Activated naive CD4-positive, alpha-beta T cell treated with anti-CD3 and anti-CD28 coated beads for 36 hours (primary cell): ENCODE measurements at places on chromosomes 6 and 20. TPM values are rescaled to one million over a fixed set of nuclear protein-coding genes. Genes with fewer than 3 reads are reported as not detected.

GRCh38 chr6:112016320-112016719 lies 37.6 kb upstream of the CCN6 start:
- peak; percentile 88 for DNase-seq

The GTPBP2 gene
- 57.5 TPM for total RNA-seq

- no peak for DNase-seq
Observed at GRCh38 chr20:59453759-59454560, 150.4 kb upstream of the PHACTR3 start.

- DNase-seq: no peak
Observed at GRCh38 chr20:19120569-19120968, 91.9 kb upstream of the SLC24A3 start.

DNA sequence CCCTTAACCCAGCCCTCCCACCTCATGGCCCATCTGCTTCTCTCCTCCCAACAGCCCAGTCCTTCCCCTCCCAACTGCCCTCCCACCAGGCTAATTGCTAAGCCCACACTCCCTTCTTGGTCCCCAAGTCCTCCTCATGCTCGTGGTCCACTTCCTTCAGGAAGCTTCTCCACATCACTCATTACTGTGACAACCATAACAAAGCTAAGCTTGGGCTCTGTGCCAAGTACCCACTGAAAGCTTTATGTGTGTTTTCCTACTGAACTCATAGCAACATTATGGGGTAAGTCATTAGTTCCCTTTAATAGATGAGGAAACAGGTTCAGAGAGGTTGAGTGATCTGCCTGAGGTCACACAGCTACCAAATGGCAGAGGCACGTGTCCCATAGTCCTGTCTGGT lies 16.2 kb downstream of the FRS3 start:
- no peak for DNase-seq

- no peak for DNase-seq
Observed at GRCh38 chr6:80356545-80356944, 250.1 kb downstream of the BCKDHB start.

The NELFCD gene
- 103 TPM for total RNA-seq

GRCh38 chr20:40291493-40292135 lies 397.4 kb downstream of the MAFB start:
- no peak for DNase-seq

The HLA-DQB1 gene
- 7.4 TPM for total RNA-seq

DNA sequence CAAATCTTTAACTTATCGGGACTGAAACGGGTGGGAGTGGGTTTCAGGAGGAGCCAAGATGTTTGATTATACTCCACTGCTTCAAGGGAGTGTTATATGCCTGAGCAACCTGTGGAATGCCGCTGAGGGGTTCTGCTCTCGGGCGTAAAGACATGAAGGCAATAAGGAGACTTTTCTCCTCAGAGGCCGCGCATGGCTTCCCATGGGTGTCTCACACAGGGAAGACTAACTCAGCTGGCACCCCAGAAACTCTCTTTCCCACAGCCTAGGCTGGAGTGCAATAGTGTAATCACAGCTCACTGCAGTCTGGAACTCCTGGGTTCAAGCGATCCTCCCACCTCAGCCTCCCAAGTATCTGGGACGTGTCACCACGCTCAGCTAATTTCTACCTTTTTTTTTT lies 5.1 kb upstream of the C20orf141 start:
- DNase-seq: no peak

DNA sequence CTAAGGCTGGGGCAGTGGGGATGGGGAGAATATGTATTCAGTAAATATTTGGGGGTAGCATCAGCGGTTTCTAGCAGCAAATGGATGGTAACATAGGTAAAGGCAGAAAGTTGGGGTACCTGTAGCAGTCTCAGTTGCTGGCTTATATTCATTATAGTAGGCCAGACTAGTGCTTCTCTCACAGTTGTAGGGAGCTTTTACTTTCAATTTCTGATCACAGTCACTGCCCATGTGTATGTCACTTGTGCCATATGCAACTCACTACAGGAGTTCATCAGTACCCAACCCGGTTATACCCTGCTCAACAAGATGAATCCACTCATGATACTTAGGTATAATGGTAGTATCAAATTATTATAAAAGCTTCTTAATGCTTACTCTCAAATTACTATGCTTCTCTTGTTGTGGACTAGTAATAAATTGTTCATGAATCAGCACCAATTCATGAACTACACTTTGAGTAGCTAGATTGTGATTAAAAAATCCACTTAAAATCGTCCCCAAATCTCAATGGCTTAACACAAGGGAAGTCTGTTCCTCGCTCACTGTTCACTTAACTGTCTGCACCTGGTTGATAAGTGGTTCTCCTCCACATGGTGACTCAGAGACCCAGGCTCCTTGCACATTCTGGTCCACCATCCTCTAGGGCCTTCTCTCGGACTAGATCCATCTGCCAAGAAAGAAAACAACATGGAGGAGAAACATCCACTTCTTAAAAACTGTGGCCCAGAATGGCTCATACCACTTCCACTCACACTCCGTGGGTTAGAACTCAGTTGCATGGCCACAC lies 31.3 kb upstream of the MYLIP start:
- DNase-seq: no peak

DNA sequence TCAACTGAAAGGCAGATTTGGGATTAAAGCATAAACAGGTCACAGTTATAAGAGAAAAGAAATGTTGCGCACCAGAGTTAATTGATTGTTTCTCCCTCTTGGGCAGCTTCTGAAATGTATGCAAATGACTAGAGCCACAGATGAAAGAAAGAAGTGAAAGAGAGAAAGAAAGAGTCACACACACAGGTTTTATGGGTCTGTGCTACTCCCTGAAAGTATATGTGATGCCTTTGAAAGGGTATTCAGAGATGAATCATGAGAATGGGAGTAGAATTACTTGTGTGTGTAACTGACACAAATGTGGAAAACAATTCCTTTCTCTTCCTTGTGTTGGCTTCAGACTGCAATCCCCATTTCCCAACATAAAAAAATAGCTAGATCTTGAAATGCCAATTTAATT lies 196.9 kb downstream of the FOXA2 start:
- no peak for DNase-seq

DNA sequence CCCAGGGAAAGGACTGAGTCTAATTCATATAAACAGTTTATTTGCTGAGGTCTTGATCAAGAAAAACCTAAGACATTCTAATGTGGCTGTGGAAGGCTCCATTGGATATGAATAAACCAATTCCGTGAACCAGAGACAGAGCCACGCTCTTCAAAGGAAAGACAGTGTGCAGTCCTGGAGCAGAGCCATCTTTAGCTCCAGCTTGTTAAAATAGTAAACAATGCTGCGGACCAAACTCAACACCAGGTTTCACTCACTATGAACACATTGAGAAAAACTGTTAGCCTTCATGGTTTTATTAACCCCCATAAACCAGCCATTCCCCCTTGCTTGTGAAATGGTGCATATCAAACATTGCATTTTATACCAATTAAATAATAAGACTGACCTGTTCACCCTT lies 61.9 kb downstream of the COL9A1 start:
- no peak for DNase-seq

GRCh38 chr6:17469006-17469832 lies 75.8 kb downstream of the CAP2 start:
- DNase-seq: no peak

The BEND3 gene
- total RNA-seq: 2.6 TPM

- no peak for DNase-seq
Observed at GRCh38 chr6:166736634-166737033, 109.6 kb upstream of the RPS6KA2 start.

DNA sequence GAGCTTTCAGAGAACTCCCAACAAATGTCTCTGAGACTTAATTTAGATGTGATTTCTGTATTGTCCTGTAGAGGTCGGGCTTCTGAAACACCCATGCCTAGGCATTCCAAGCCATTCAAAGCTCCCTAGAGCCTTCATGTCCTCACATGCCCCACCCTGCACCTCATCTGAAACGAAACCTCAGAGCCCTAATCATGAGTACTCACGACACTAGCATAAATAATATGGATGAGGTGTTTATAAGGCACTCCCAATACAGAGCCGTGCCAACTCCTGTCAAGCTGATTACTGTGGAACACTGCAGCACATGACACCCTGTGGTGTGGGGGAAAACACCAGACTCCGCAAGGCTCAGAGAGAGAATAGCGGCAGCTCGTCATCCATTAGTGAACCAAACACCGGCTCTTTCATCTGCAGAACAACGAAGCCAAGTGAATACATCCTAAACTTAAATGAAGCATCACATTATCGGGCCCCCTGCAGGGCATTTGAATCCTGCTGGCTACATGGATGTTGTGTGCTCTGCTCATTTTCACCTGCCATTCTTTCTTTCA lies 83.8 kb downstream of the FNDC1 start:
- peak; percentile 22 for DNase-seq

The NFATC2 gene
- total RNA-seq: 15.7 TPM

The ZBP1 gene
- 0.14 TPM for total RNA-seq

DNA sequence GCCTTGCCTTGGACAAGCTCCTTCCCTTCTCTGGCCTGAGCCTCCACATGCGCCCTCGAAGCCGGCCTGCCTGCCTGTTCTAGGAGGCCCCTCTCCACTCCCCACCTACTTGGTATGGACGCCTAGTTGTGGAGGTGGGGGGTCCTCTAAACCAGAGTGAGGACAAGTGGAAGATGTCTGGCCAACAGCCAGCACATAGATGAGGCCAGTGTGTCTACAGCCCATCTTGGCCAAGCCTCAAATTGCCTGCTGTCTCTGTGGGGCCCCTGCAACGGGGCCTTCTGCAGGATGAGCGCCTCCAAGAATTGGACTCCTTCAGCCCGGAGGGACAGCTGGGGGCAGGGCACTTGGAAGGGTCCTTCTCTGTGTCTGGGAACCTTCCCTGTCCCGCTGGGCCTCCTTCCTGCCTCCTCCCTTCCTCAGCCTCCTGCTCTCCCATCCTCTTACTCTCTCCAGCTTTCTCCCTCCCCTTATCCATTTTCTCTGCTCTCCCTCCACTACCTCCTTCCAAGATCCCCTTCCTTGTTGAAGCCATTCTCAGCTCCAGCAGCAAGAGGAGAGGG lies 1.6 kb downstream of the MDFI start:
- DNase-seq: no peak

DNA sequence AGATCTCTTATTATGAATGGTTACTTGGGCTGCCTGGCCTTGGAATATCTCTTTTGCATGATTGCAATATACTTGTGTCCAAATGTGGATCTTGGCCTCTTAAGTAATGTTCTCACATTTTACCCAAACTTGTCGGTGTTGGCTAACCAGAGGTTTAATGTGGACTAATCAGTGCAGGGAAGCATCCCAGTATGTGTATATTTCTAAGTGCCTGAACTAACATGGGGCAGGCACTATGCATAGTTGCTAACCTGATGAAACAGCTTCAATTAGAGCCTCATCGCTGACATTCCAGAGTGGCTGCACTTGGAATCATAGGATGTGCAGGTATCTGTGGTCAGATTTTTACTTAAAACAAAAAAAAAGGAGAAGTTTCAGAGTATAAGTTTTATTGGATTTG lies 160.0 kb downstream of the PDE7B start:
- no peak for DNase-seq

The TFAP2D gene
- total RNA-seq: not detected

DNA sequence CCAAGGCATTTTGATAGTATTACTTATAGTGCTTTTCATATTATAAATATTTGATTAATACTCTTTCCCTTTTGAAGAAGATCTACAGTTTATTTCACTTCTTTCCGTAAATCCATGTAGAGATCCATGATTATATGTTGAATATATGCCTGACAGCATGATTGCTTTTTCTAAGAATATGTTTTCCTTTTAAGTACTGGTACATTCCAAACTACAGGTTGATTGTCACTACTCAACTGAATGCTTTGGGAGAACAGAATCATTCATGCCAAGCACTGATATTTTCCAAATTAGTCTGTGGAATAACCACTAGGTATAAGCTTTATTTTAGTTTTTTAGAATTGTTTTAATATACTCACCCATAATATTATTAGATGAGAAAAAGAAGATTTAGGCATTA lies 330.2 kb downstream of the BCKDHB start:
- DNase-seq: no peak

The PLEKHG1 gene
- total RNA-seq: 11.1 TPM

The CCN2 gene
- not detected for total RNA-seq

- DNase-seq: no peak
Observed at GRCh38 chr6:53014063-53014462, 19.0 kb upstream of the GSTA4 start.

The LAMP5 gene
- total RNA-seq: not detected

GRCh38 chr6:37783025-37783855 lies 36.3 kb upstream of the ZFAND3 start:
- DNase-seq: no peak

GRCh38 chr6:149248693-149249369 lies 68.7 kb upstream of the TAB2 start:
- peak; percentile 29 for DNase-seq

- no peak for DNase-seq
Observed at GRCh38 chr6:3250231-3250675, 8.5 kb upstream of the PSMG4 start.

The PI3 gene
- total RNA-seq: not detected

The SMLR1 gene
- not detected for total RNA-seq

DNA sequence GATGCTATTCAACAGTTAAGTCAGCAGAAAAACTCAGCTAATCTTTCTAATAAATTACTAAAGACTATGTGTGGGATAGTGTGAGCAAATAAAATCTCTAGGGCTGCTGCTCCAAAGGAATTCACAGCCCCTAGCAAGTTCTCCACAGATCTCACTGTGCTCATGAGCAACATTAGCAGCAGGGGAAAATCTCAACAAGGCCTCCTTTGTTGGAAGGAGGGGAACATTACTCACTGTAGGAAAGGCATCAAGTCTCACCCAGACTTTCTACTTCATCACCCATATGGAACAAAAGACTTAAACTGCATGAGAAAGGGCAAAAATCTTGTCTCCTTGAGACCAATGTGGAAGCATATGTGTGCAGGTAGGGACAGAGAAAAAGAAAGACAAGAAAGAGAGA lies 726.4 kb upstream of the SLC35B3 start:
- no peak for DNase-seq

GRCh38 chr6:7897461-7898192 lies 13.0 kb downstream of the TXNDC5 start:
- DNase-seq: no peak

- no peak for DNase-seq
Observed at GRCh38 chr6:7273709-7274108, 39.3 kb downstream of the SSR1 start.

- DNase-seq: no peak
Observed at GRCh38 chr6:54053881-54054391, 57.3 kb upstream of the MLIP start.

DNA sequence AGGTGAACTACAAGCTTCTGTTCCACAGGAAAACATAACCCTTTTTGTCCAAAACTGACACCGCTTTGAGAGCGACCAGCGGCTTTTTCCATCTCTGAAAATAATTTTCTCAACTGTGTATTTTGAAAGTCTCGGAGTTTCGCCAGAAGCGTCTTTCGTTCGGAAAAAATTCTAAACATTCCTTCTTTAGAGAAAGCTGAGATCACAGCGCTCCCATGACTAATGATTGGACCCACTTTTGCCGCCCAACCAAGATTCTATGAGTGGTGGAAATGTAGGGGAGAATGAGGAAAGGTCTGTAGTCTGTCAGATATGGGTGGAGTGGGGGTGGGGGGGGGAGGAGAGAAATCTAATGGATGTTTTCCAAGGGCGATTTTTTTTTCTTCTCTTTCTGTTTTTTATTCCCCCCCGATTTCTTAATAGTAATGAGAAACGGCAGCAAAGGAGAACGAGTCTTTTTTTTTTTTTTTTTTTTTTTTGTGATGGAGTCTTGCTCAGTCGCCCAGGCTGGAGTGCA lies 189.3 kb downstream of the TRIM27 start:
- DNase-seq: no peak

GRCh38 chr6:158799051-158799792 lies 19.9 kb downstream of the EZR start:
- DNase-seq: no peak

- DNase-seq: no peak
Observed at GRCh38 chr6:113709936-113710509, 147.1 kb upstream of the MARCKS start.
